ENCODE measurements at places on chromosomes 7 and 10.

DNA sequence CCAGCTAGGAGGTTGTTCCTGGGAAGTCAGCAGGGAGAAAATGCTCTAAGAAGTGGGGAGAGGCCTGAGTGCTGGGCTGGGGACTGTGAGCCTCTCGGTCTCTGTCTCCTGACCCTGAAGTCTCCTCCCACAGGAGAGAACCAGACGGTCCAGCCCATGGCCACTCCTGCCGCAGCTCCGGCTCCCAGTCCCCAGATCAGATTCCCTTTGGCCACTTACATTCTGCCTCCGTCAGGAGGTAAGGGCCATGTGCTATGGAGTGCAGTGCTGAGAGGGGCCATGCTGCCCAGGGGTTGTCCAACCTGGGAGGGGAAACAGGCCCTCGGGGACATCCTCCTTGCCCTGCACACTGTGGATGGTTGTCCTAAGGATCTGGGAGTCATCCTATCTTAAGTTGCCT is 21.3 kb upstream of the ZNF467 start:
- no peak for DNase-seq

DNA sequence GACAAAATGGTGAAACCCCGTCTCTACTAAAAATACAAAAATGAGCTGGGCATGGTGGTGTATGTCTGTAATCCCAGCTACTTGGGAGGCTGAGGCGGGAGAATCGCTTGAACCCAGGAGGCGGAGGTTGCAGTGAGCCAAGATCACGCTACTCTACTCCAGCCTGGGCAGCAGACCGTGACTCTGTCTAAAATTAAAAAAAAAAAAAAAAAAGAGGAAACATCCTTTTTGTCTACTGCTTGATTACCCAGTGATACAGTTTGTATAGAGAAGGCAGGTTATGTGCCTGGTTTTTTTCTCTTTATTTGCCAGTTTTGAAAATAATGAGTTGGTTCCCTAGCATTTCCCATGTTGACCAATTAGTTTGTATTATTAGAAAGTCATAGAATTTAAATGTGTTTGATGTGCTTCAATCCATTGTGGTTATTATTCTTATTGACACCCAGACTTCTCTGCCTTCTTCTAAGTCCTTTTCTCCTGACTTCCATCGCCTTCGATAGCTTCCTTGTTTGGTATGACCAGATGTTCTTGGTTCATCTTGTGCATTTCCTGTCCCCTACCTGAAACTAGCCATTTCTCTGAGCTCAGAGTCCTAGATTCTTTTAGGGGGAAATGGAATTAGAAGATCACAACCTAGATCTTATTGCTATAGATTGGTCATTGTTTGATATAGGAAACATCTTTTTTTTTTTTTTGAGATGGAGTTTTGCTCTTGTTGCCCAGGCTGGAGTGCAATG is 43.2 kb downstream of the VKORC1L1 start:
- no peak for DNase-seq

DNA sequence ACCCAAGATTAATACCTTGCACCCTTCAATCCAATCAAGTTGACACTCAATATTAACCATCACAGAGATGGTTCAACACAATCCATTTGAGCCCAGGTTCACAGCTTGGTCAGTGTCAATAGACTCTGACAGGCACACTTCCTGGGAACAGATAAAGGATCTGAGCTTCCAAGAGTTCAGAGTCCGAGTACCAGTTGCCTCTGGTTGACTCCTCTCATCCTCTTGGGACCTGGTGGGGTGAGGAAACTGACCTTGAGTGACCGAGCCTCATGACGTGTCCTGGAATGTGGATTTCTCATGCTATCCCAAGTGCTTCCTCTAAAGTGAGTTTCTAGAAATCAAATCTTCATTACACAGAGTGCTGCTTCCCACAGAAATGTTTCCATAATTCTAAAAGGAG is 162.0 kb downstream of the CYP26A1 start:
- peak; percentile 67 for DNase-seq

DNA sequence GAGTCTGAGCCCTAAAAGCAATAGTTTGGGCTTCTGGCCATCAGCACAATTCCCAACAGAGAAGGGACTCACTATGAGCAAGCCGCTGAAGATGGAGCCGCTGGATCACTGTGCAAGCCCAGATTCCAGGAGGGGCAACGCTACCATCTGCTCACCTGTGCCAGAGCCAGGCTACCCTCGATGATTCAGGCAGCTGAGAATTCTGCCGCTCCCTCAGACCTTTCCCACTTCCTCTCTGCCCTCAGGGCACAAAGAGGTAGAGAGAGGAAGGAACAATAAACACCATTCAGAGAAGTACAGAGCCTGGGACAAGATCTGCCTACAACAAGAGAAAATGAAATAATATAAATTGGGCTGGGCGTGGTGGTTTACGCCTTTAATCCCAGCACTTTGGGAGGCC is 98.1 kb downstream of the MYOF start:
- no peak for DNase-seq

- DNase-seq = peak; percentile 25
These were observed 3.3 kb upstream of the SHH start for GRCh38 chr7:155815332-155816191.

- DNase-seq = no peak
These were observed 65.1 kb downstream of the ATXN7L1 start for GRCh38 chr7:105811189-105811847.

- DNase-seq = peak; percentile 70
These were observed 247.3 kb upstream of the LYZL1 start for GRCh38 chr10:29041616-29042015.

DNA sequence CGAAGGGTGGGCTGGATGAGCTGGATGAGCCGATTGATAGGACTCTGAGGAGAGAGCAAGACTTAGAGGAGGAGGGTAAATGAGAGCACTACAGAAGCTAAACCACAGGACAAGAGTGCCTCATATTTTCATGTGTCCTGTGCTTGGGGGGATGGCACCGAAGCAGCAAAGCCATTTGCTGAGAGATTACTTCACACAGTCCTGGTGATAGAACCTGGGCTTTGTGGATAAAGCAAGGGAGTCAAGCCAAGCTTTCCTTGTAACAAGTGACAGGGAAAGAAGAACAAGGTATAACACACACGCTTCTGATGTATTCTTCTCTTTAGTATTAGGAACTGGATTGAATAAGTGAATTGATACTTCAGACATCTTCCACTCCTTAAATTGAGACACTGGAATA is 253.7 kb downstream of the ANKRD7 start:
- no peak for DNase-seq

DNA sequence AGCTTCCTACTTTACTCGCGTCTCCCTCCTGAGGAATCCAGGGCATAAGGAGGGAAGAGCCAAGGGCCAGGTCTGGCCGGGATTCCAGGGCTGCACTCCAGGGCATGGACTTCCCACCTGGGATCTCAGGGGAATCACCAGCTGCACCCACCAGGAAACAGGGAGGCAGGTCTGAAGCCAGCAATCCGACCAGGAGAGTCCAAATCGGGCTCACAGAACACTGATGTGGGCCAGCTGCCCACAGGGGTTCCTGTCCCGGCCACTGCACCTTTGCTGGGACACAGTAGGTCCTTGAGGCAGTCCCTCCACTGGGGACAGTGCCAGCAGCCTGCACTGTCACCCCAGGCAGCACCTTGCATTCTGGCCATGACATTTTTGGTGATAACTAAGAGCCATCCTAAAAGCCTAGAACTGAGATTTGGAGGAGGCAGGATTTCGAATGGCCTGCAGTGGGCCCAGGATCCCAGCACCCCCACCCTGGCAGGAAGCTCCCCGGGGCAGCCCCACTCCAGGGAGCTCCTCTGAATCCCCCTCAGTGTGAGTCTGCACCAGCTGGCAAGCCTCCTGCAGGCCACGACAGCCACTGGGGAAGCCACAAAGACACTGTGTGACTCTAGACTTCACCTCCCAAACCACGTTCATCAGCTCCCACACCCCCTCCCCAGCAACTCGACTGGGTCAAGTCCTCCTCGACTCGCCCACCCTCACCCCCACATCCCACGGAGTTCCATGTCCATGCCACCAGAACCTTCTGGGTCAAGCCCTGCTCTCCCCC is 71.5 kb upstream of the PPP2R2D start:
- DNase-seq = no peak
